NCI-H1105 treated with DMSO at 0.1 percent for 48 hours (cell line): ENCODE measurements at places on chromosomes 6 and 20.

DNA sequence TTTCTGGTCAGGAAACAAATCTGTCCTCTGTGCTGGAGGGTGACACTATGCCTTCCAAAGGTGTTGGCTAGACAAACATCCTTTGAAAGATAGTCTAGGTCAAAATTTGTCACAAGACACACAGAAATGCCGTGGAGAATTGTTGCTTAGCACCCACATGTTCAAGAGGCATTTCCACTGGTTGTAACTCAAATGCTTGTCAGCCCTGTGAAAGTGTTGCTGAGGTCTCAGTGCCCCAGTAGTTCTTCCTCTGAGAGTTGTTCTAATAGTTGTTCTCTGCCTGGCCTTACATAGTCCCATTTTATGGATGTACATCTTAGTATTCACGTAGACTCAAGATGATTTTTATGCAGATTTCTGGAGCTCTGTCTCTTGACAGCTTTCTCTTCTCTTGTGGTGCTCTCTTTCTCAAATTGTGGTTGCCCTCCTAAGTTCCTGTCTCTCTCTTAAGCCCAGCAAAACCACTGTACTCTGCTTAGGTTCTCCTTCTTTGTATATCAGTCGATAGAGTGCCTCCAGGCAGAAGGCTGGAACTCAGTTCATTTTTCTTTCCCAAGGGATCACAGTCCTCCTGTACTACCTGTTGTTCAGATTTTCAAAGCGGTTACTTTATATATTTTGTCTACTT, 39.5 kb upstream of the REV3L start:
- DNase-seq = no peak

DNA sequence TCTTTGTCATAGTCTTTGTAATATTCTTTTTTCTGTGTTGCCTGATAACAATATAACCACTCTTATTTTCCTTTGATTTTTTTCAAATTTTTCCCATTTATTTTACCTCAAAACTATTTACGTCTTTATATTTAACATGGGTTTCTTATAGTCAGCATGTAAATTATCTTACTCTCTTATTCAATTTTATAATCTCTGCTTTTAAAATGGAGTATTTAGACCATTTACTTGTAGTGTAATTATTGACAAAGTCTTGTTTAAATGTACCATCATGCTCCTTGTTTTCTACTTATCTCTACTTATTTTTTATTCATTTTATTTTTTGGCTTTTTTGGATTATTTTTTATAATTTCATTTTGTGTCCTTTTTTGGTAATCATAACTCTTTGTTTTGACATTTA, 476.5 kb upstream of the MAP3K7 start:
- DNase-seq = no peak

DNA sequence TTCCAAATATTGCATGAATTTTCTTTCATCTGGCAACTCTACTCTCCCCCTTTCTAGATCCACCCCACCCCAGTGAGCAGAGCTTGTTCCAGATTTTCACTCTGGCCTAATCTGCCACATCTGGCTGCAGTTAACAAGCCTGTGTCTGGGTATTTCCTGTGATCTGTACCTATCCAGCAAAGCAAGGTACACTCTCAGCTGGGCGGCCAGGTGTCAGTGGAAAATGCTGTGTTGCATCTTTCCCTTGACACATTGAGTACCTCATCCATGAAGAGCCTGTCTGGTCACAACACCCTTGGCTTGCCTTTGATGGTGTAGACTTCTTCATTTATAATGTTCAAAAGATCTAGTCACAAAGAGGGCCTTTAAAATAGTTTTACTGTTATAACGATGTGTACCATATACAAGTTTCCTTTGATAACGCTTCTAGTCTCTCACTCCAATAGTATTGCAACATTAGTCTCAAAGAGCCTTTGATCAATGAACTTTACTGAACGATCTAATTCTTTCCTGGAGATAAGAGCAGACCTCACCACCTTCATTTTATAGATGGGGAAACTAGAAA, 6.0 kb upstream of the RNF182 start:
- no peak for DNase-seq

- DNase-seq = no peak
Measured at GRCh38 chr20:9166153-9166780, 97.4 kb downstream of the PLCB4 start.

DNA sequence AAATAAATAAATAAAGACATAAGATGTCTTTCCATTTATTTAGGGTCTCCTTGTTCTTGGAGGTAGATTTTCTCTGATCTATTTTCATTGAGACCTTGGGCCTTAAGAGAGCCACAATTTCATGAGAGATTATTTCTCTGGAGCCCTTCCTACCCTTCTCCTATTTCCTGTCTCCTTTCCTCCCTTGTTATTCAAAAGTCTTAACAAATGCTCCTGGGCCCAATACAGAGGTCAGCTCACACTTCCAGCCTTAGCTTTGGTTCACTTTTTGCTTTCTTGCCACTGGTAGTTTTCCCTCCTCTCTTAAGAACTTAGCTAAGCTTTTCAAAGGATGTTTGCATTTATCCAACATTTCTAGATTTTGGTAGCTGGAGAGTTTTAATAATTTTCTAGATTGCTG, 44.0 kb downstream of the PTPRA start:
- DNase-seq = no peak

DNA sequence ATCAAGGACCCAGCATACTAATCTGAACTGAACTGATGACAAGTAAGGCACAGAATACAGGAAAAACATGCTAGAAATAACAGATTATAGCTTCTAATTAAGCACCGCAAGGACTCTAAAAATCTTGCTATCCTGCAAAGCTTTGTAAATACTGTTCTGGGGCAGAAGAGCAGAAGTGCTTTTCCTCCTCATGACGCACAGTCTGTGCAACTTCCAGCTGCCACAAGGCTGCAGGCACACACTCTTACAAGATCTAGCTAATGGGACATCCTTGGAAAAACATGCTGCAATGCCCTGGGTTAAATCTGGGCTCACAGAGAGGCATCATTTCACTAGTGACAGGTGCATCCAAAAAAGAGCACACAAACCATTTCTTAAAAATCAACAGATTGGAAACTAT, 188.6 kb downstream of the GJA10 start:
- no peak for DNase-seq

GRCh38 chr6:18561037-18561750, 174.0 kb downstream of the RNF144B start:
- DNase-seq = no peak

DNA sequence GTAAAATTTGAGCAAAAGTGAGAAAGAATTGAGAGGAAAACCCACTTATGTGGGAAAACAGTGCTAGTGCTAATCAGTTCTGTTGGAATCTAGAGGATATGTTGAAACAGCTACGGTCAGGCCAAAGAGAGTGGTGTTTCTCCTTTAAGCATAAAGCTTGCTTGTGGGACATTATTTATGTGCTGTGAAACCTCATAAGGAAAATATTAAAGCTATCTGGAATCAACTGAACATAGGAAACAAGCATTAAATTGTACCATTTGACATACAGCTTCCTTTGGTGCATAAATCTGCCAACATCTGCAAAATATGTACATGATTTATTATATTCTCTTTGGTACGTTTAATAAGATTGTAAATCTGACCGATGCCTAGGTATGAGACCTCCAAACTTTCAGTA, 182.5 kb upstream of the PDE10A start:
- DNase-seq = no peak

DNA sequence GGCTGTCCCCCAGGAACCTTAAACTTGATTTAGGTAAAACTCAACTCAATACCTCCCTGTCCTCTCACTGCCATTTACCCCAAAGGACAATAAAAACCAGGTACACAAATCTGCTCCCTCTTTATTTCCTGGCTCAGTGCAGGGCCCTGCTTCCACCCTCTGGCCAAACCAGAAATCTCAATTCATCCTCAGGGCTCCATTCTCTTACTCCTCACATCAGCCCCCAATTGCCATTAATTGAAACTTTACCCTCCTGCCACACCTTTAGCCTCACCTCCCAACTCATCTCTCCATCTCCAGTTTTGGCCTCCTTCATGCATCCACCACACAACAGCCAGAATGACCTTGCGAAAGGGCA, 10.5 kb downstream of the ZBTB2 start:
- DNase-seq = no peak

GRCh38 chr20:16003310-16003709, 569.9 kb downstream of the KIF16B start:
- no peak for DNase-seq

DNA sequence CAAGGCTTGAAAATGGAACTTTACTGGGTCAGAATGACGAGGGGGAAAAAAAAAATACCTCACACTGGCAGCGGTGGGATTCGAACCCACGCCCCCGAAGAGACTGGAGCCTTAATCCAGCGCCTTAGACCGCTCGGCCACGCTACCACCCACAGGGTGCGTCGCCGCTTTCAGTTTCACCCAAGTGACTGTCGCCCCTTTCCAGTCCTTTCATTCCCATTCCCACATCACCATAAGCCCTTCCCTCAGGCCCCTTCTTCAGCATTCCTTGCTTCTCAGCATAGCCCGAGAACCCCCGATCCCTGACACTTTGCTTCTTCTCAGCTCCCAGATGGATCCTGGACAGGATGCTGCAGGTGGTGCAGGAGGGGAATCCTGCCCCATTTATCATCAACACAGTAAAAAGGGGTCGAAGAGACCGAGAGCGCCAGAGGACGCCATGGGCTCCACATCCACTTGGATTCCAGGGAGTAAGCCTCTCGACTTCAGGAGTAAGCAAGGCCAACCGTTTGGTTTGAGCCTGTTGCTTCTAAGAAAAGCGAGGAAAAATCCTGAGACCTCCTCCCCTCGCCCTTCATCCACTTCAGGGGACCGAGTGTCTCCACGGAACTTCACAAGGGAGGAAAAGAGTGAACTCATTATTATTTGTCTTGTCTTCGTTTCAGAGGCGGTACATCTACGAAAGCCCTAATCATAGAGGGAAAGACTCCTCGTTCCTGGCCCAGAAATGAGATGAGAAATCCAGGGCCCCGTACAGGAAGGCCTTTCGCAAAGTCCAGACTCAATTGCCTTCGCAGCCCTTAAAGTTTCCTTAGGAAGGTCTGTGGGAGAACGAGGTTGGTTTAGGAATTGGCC, 20.0 kb upstream of the TRIM27 start:
- peak; percentile 80 for DNase-seq

- DNase-seq = no peak
Measured at GRCh38 chr6:142960098-142960497, 15.1 kb upstream of the HIVEP2 start.

DNA sequence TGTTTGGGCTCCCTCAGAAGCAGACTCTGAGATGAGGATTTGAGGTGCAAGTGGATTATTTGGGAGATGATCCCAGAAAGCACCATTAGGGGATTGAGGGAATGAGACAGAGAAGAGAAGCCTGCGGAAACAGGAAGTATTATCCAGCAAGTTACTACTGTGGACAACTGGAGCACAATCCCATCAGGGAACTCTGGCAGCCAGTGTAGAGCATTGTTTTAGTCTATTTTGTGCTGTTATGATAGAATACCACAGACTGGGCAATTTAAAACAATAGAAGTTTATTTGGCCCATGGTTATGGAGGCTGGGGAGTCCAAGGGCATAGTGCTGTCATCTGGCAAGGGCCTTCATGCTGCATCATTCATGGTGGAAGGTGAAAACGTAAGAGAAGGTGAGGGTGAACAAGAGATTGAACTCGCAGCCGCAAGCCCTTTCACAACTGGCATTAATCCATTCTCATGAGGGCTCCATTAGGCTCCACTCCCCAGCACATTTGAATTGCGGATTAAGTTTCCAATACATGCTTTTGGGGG, 43.5 kb upstream of the SLC9A8 start:
- DNase-seq = no peak

DNA sequence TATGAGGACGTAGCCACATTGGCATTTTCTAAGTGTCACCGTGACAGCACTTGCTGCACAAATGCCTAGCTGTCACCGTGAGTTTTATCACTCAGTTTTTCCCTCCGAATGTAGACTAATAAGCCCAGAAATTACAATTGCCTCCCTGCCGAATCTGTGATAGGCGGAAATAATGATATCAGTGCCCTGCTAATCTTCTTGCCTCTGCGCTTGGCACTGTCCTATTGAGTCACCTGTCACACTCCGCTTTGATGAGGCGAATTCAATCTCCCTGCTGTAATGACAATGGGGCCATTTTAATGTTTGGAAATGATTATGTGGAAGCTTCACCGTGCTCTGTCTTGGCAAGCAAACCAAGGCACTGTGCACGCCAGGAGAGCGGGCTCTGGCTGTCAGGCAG, 112.8 kb downstream of the LINC00237 start:
- peak; percentile 67 for DNase-seq
